ENCODE measurements at places on chromosomes 6 and 20.

DNA sequence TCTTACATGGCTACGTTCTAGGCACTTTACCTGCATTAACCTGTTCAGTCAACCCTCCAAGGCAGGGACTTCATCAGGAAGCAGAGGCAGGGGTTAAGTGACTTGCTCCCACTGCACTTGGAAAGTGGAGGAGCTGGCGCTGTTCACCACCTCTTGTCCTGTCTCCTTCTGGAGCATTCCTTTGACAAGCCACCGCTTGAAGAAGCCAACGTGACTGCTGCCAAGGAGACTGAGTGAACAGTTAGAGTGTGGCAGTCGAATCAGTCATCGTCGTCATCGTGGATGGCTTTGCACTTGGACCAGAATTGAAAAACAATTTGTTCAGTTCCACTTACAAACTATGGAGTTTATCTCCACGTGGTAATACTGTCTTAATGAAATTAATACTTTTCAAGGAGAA, 60.9 kb downstream of the TULP4 start:
- DNase-seq = no peak

DNA sequence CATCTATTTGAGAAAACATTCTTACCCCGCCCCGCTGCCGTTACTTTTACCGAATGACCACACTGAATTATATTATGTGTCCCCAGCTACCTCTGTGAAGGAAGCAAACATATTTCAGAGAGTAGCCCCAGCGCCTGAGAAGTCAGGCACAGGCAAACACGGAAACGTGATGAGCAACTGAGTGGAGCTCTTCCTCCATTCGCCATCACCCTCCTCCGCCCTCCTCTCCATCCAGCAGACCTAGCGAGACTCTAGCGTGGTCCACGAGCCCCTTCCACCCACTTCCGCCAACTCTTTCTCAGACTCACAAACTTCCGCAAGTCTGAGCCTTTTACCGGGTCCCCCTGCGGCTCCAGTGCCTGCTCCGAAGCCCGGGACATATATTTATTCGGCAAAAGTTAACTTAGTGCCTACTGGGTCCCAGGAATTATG, 582 bp downstream of the SNRPB start:
- DNase-seq = peak; percentile 39

DNA sequence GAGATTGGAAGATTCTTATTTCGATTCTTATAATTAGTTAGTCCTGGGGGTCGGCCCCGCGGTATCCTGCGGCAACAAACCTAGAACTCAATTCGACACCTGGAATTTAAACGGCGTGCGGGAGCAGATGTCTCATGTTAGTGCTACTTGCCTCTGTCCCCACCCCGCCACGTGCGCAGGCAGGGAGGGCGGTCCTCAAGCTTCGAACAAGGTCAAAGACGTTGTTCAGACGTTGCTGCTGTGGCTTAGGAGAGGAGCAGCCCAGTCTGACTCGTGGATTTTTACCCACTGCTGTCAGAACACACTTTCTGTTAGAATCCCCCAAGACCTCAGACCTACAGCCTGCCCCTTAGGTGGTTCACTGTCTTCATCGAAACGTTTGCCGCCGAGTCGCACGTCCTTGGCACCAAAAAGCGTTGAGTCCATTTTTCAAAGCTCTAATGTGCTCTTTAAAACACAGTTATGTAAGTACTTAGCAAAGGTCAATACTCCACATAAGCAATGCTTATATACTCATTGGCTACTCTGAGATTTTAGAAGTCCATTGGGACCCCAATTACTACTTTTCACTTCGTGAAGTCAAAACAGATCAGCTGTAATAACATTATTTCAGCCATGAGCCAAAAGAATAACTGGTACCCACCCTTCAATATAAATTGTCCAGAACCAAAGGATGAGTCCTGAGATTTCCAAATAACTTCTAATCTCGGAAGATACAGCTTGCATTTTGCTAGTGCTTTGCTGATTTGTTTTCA, 2.7 kb upstream of the C6orf62 start:
- peak; percentile 89 for DNase-seq

DNA sequence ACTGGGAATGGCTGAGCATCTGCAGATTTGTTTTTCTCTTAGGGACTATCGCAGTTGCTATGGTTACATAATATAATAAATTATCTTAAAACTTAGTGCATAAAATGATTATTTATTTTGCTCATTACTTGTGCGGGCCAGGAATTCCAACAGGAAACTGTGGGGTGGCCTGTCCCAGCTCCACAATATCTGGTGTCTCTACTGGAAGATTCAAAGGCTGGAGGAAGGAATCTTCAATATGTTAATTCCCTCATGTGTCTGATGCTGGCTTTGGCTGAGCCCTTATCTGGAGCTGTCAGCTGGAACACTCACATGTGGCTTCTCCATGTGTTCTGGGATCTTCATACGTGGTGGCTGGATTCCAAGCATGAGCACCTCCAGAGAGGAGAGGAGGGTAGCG, 23.9 kb upstream of the B3GAT2 start:
- DNase-seq = no peak

- no peak for DNase-seq
Observed at GRCh38 chr20:51930775-51931174, 128.5 kb upstream of the SALL4 start.

- no peak for DNase-seq
Observed at GRCh38 chr6:14079433-14079832, 38.1 kb upstream of the CD83 start.

GRCh38 chr6:36685926-36686667, 7.6 kb downstream of the CDKN1A start:
- no peak for DNase-seq

- DNase-seq = no peak
Observed at GRCh38 chr6:91781946-91782345, 1195.1 kb upstream of the MAP3K7 start.

Data from NCI-H510A (cell line).